Metanephros (tissue), 2 donors: ENCODE measurements at places on chromosomes 6 and 20. TPM values are rescaled to one million over a fixed set of nuclear protein-coding genes. Genes with fewer than 3 reads are reported as not detected.

The SAMD10 gene
- 6.5 TPM for total RNA-seq

The BMP2 gene
- 24.1 TPM for total RNA-seq

The IYD gene
- total RNA-seq, result 1.3 TPM

The ILRUN gene
- total RNA-seq, result 46.5 TPM

The MUCL3 gene
- not detected for total RNA-seq

The FOXS1 gene
- 5.3 TPM for total RNA-seq

The ZBTB46 gene
- 26.4 TPM for total RNA-seq

The COL11A2 gene
- 6.9 TPM for total RNA-seq

The LIN28B gene
- total RNA-seq, result 0.18 TPM

The LY6G6C gene
- not detected for total RNA-seq

The ADGB gene
- 0.12 TPM for total RNA-seq

The ELOVL4 gene
- total RNA-seq, result 2.3 TPM

The KIAA0408 gene
- total RNA-seq, result 5.1 TPM

The AKAP12 gene
- total RNA-seq, result 143 TPM
